ENCODE measurements at places on chromosomes 1 and 21.

DNA sequence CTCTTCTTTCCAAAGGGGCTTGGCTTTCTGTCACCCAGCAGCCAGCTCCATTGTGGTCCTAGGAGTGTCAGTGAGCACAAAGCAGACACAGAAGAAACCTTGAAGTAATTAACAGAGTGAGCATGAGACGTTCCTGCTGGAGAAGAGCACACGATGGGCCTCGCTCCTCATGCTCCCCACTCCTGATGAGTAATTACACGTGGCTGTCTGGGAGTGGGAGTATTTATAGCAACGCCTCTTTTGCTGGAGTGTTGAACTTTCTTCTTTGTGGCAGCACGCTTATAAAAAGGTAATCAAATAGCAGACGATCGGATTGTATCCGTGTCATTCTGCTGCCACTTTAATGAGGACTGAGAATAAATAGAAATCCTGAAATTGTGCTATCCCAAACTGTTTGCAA lies 185.8 kb downstream of the CAMTA1 start:
- no peak for DNase-seq

DNA sequence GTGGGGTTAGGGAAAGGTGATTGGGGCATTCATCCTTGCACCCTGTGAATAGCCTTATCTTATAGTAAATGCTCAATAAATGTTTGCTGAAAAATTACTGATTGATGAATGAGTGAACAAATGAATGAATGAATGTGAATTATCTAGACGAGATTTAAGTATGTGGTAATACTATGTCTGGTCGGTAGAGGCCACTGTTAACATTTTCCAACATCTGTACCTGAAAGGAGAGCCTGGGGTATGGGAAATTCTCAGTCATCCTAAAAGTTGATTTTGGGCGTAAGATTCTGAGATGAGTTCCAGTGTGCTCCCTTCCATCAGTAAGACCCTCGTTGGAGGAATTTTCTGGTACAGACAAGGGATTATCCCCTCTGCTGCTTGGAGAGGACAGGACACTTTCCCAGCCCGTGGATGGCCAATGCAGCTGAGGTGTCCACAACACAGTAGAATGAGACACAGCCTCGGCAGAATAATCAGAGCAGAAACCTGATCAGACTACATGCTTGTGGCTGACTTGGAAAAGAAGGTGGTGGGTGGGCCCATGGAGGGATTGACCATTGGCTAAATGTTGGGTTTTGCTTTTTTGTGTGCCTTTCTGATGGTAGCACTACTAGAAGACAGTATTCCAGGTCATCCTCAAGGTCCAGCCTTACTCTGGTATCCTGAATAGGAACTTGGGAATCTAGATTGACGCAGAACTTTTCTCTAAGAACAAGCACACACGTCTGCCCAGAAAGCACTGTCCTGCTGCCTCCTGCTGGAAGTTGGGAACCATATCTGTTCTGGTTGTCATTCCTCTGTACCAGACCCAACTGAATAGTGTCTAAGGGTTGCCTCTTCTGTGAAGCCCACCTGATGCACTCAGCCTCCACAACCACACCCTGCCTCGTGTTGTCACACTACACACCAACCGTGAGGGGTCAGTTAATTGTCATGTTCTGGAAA lies 262.0 kb downstream of the TNR start:
- no peak for DNase-seq

- no peak for DNase-seq
These were observed 1.1 kb downstream of the HLX start for GRCh38 chr1:220880362-220880670.

- no peak for DNase-seq
These were observed 75.4 kb downstream of the NRIP1 start for GRCh38 chr21:14989359-14989758.

DNA sequence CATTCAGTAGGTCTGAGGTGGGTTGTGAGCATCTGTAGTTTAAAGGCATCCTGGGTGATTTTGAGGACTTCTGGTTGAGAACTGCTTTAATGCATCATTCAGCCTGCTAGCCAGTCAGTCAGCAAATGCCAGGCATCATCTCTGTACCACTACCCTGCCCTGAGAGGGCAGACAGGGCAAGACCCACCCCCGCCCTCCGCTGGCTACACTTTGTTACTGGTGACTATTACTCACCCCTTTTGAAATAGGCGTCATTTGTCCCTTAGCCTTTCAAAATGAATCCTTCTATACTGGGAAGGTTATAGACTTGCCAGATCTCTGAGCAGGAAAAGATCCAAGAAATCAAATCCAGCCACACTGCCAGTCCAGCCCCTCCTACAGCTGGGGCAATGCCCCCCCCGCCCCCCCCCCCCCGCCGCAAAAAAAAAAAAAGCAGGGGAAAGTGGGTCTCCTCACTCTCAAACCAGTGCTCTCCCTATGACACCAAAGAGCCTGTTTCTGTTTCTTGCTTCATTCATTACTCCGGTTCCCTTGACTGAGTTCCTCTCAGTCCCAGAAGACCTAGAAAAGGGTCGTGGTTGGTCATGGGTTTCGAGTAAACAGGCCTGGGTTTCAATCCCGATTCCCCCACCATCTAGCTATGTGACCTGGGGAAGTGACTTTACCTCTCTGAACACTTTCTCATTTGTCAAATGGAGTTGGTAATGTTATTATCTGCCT lies 4.4 kb downstream of the SELENON start:
- no peak for DNase-seq

- DNase-seq, result no peak
These were observed 128.1 kb downstream of the PLXNA2 start for GRCh38 chr1:208115924-208116640.

GRCh38 chr1:228938537-228938901 lies 203.2 kb downstream of the RHOU start:
- no peak for DNase-seq

Measured in anterior cingulate cortex (tissue), 58 donors.